Right forelimb (tissue), 1 donor: ENCODE measurements at places on chromosomes 12 and 14.
A peak's percentile ranks its signal among the peaks of the same experiment; 100 is the strongest.

- no peak for DNase-seq
These were observed 29.4 kb downstream of the ITPR2 start for GRCh38 chr12:26803552-26803951.

DNA sequence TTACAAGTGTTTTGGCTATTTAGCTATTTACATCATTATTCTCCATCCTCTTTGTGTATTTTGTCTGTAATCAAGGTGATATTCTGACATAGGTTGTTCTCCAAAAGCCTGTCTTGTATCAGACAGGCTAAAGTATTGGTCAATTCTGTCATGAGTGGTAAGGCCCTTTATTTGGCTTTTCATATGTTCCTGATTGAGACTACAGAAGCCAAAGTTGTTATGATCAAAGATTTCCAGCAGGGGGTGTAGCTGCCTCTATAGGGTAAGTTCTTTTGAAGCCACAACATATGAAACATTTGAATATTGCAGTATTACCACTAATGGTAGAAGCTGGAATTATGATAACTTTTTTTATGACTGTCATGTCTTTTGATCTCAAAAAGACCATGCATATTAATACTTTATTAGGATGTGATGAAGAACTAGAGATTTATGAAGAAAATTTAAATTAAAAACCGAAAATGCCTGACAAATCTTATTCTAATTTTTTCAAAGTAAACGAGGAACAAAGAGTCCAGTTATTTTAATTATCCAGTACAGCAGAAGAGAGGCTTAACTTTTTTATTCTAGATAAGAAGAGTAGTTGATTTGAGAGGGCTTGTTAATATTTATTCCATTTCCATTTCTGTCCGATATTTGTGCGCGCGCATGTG lies 3.4 kb upstream of the ARHGAP5 start:
- no peak for DNase-seq

DNA sequence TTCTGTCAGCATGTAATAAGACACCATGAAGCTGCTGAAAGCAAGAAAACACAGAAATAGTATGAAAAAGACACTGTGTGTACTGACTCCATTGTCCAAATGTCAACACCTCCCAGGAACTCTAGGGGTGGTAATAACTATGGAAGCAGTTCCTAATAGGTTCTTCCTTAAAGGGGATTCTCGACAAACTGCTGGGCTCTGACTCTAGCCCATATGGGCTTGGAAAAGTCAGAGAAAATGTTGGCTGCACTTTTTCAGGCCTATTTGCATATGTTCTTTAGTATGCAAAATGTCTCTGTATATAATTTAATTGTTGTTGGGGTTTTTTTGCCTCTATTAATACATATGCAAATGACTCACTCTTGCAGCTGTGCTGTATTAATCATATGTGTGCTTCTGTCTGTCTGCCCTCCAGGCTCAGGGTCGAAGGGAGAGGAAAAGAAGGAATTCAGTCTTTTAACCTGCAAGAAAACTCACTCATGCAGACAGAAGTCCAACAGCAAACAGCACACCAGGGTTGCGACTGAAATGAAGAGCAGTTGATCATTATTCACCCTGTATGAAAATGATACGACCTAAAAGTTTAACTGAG lies 317.6 kb downstream of the SOX5 start:
- DNase-seq, result no peak

DNA sequence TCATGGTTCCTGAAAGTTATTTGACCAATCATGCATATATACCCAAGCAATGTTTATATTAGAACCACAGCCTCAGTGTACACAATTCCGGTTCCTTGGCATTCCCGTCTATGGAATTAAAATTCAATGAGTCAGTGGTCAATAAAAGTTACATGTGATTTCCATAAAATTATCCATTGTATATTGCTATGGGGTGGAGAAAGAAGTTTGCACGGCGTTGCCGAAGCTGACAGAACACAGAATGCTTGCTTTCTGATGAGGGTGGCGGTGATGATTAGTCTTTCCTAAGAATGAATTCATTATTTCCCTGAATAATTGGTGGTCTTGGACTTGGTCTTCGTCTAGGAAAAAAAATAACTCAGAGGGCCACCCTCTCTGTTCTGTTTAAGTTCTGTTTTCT lies 214.1 kb downstream of the ANO2 start:
- no peak for DNase-seq

DNA sequence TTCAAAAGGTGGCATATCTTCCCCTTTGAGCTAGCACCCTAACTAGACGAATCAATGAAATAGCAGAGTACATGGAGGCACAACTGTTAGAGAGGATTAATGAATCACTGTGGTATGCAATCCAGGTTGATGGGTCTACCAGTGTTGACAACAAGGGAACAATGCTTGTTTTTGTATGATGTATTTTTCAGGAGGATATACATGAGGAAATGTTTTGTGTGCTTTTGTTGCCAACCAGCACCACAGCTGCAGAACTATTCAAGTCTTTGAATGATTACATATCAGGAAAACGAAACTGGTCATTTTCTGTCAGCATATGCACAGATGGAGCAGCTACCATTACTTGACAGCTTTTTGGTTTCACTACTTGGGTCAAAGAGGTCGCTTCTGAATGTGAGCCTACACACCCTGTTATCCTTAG lies 142.6 kb downstream of the GPHN start:
- no peak for DNase-seq

DNA sequence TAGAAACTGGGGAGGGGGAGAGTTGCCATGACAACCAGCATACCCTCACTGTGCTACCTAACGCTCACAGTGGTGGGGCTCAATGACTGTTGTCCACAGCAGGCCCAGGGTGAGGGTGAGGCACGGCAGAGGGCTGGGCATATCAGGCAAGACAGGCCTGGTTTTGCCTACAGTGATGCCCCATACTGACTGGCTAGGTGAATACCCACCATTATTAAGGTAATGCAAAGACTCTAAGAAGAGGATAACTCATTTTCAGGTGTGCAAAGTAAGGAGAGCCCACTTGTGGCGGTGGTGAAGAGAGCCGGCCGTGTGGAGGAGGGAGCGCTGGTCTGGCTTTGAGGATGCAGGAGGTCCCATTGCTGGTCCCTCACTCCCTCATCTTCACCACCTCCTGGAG lies 422.3 kb downstream of the FUT8 start:
- DNase-seq, result no peak

DNA sequence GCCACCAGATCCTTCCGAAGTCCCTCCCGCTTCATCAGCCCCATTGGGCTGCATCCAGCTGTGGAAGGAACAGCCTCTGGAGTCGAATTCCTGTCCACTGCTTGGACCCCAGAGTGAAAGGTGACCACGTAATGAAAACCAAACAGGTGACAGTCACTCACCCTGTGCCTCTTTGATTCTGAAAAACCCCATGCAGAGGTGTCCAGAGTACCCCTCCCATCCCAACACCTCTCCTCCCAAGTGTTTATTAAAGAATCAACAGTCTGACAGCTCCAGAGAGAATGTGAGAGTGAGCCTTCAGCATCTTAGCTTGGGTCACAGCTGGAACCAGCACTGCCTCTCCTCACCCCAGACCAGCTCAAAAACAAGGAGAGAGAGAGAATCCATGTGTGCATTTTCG lies 178.6 kb upstream of the NOS1 start:
- DNase-seq, result no peak

GRCh38 chr14:37232907-37233481 lies 35.3 kb downstream of the MIPOL1 start:
- no peak for DNase-seq

DNA sequence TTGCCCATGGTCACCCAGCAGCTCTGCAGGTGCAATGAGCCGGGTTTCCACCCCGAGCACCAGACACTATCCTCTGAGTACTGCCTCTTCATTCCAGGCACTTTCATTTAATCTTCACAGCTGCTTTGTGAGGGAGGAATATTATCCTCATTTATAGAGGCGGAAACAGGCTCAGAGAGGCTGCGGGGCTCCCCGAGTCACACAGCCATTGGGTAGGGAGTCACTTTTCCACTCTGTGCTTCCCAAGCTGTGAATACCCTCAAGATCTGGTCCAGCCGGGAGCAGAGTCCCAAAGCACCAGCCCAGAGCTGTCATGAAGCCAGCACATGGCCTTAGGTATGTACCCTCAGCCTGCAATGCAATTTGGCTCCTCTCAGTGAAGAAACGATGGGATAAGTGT lies 51.7 kb upstream of the RIN3 start:
- peak; percentile 38 for DNase-seq

- no peak for DNase-seq
These were observed 208.7 kb downstream of the EGLN3 start for GRCh38 chr14:33742166-33742565.

GRCh38 chr14:79516009-79516408 lies 695.3 kb downstream of the DIO2 start:
- no peak for DNase-seq

- no peak for DNase-seq
These were observed 39.9 kb upstream of the DHRS7 start for GRCh38 chr14:60204843-60205774.

GRCh38 chr12:103301642-103302591 lies 193.9 kb downstream of the C12orf42 start:
- no peak for DNase-seq

DNA sequence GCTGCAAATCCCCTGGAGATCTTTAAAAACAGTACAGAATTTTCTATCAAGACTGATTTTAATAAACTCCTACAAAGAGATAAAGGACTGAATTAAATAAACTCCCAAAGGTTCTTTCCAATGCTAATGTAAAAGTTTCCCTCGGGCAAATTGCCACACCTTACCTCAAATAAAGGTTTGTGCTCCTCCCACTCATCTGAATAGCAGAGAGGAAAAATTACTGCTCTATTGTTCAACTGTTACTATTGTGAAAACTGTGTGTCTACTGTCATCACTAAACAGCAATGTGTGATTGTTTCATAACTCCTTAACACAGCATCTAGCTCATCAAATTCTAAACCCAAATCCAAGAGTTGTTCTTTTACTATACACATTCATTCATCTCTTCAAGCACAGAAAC lies 3.2 kb downstream of the SPTLC2 start:
- DNase-seq, result no peak

DNA sequence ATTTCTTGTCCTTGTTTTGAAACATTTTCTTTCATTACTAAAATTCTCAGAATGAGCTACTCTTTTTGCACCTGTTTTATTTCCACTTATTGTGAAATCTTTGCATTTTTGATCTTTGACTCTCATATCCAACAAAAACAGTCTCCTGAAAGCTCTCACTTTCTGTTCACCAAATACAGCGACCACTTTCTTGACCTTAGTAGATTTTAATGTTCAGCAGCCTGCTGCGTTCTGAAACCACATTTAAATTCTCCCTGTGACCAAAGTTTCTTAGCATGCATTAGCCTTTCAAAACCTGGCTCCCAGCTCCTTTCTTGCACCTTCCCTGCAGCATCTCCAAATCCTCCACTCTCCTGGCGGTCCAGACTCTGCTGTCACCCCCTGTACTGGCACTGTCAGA lies 404.4 kb upstream of the PDE3A start:
- no peak for DNase-seq

DNA sequence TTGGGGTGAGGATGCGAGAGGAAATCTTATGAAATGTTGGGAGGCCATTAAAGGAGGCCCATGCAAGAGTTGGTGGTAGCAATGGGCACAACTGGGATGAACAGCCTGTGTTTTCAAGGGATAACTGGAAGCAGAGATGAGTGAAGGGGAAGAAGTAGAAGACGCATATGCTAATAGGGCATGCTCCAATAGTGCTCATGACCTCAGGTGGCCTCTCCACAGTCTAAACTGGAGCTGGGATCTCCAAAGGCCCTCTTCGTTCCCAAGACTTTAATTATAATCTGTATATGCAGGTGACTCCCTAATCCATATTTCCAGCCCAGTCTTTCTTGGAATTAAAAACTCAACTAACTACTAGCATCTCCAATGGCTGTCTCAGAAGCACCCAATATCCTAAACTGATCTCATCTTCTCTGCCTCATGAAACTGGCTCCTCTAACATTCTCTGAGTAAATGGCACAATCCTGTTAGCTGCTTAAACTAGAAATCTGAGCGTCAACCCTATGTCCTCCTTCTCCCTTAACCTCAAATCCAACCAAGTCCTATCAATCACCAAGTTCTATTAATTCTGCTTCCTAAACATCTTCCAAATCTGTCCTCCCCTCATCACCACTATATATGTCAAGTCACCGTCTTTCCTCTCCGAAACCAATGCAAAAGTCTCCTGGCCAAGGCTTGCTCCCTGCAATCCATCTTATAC lies 2.8 kb upstream of the AJUBA start:
- DNase-seq, result no peak

DNA sequence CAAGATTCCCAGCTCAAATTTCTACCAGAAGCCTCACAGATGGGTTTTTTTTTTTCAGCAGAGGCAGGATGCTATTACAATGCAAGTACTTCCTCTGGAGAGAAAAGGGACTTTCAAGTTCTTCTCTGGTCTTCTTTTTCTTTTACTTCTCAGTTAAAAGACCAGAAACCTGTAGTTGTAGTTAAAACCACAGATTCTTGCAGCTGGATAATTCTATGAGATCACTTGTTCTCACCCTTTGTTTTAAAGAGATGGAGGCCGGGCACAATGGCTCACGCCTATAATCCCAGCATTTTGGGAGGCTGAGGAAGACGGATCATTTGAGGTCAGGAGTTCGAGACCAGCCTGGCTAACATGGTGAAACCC lies 47.6 kb upstream of the OVCH1 start:
- no peak for DNase-seq

- no peak for DNase-seq
These were observed 77.5 kb upstream of the EEA1 start for GRCh38 chr12:93006471-93007208.

DNA sequence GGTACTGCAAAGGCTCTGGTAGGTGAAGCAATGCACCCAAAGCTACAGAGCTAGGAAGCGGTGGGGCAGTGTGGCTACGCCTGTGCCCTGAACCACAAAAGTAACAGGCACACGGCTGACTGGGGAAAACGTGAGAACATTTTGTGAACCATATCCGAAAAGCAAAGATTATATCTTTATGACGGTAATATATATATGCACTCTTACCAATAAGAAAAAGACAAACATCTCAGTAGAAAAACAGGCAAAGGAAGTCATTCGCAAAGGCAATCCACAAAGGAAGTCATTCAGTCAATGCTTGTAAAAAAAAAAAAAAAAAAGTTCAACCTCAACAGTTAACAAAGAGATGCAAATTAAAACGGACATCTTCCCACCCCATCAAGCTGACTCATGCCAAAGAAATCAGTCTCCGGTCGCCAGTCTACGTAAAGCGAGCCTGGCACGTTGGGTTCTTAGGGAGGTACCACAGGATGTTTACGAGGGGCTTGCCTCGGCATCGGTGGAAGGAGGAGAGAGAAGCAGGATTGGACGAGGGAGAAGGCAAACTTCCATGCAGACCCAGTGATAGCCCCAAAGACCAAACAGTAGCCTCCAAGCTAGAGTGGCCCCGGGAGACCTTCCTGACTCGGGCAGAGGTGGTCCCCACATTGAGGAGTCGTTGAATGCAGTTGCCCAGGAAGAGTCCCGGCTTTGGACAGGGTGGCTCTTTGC lies 39.4 kb upstream of the PPP2R5C start:
- DNase-seq, result no peak

- DNase-seq, result peak; percentile 46
These were observed 3.3 kb upstream of the CRIP2 start for GRCh38 chr14:105471297-105471821.

- no peak for DNase-seq
These were observed 8.7 kb downstream of the DNAI7 start for GRCh38 chr12:25186038-25186787.
